Stimulated activated CD4-positive, alpha-beta T cell treated with anti-CD3 and anti-CD28 coated beads, TNF-alpha, amount 100 ng/mL, for 1 hour (primary cell): ENCODE measurements at places on chromosomes 16 and 17.

DNA sequence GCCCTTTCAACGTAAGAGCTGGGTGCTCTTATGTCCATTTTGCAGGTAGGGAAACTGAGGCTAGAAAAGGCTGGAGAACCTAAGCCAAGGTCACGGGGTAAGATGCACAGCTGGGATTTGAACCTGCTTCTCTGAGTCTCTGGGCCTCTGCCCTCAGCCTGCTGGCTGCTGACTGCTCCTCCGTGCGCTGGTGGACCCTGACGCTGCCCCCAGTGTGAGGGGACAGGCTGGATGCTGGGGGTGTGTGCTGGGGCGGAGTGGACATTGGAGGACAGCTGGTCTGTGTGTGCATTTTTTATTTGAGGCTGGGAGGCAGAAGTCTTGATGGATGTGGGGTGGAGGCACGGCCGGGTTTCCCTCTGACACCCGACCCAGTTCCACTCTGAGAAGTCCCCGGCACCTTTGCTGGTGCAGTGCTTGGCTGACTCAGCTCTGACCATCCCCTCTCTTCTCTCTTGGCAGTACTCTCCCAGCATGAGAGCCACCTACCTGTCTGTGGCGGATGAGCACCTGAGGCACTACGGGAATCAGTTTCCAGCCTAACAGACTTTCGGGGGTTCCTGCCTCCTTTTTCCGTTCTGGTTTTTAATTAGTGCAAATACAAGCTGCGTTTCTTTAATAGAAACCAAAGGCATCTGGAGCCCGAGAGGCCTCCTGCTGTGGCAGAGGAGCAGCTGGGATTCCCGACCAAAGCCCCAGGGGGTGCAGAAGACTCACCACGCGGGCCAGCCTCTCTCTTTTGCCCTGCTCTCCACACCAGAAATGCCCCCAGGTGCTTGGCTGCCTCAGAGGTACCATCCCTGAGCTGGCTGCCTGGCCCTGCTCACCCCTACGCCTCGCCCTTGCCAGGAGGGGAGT lies 14.1 kb upstream of the DNAI2 start:
- DNase-seq, result no peak

DNA sequence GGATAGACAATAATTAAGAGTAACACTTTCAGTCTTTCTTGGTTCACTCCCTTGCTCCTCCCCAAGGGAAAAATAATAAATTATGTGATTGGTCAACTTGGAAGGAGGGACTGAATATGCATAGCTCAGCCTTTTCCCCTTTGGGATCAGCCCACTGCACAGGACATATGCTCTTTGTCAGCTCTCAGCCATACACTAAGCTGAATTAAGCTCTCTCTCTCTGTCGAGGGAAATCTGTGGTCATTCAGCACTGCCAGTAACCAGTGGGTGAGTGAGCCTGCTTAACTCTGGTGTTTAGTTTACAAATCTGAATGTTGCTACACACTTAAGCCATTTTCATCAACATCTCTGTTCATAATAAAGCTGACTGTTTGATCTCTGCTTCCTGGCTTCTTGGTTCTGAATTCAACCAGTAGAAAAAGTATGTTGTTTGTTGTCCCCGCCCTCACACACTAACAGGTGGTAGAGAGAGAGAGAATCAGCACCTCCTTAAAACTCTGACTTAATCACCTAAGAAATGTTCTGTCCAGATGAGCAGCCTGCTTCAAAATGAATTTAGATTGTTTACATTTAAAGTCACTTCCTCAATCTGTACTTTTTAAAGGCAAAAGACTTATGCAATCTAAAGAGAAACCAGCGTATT lies 102.3 kb upstream of the C17orf78 start:
- DNase-seq, result no peak

GRCh38 chr16:49852279-49852678 lies 3.6 kb downstream of the ZNF423 start:
- no peak for DNase-seq

DNA sequence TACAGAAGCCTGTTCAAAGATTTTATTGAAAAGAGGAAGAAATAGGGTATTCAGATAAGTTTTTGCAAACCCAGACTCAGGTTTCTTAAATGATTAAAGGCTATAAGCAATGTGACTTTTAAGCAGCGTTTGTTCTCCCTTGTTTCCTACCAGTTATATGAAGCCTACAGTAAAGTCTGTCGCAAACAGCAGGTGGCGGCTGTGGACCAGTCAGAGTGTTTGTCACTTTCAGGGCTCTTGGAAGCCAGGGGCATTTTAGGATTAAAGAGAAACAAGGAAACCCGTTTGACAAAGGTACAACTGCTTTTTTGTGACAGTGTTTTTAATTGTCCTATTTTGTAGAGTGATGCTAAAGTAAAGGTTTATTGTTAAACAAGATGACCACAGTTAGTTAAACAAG lies 7.7 kb upstream of the RARA start:
- DNase-seq, result no peak

GRCh38 chr16:4214215-4214621 lies 27.7 kb downstream of the SRL start:
- no peak for DNase-seq

- no peak for DNase-seq
These were observed 100.4 kb downstream of the ELAC2 start for GRCh38 chr17:12917399-12917798.

DNA sequence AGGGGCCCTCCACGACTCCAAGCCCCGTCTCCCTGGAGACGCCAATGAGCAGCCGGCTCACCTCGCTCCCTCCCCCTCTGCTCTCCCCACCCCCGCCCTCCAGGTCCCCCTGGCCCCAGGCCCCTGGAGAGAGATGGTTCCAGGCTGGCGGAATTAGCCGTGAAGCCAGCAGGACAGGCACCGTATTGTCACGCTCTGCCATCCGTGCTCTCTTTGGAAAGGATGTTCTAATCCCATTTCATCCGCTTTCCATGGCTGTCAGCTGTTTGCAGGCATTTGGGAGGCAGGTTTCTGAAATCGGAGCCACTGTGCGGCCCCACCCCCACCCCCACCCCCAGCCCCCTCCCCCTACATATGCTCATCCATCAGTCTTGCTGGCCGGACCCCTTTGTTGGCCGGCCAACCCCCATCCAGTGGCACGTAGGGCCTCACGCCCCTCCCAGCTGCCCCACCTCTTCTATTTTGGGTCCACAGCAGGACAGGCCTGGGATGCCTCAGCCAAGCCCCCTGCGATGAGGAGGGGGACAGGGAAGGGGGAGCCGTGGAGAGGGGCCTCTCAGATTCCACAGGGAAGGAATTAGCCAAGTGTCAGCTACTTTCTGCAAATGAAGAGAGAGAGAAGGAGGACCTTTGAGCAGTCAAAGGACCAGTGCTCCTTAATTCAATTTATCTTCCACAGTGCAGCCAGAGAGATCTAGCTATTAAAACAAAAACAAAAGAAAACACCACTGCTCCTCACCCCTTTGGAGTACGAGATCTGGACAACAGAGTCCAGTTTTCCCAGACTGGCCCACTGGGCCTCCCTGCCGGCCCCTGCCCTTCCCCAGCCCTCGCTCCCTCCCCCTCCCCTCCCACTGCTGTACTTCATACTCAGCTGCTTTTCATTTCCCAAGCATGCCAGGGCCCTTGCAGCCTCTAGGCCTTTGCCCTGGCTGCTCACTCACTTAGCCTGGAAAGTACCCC lies 30.7 kb downstream of the SDK2 start:
- no peak for DNase-seq

DNA sequence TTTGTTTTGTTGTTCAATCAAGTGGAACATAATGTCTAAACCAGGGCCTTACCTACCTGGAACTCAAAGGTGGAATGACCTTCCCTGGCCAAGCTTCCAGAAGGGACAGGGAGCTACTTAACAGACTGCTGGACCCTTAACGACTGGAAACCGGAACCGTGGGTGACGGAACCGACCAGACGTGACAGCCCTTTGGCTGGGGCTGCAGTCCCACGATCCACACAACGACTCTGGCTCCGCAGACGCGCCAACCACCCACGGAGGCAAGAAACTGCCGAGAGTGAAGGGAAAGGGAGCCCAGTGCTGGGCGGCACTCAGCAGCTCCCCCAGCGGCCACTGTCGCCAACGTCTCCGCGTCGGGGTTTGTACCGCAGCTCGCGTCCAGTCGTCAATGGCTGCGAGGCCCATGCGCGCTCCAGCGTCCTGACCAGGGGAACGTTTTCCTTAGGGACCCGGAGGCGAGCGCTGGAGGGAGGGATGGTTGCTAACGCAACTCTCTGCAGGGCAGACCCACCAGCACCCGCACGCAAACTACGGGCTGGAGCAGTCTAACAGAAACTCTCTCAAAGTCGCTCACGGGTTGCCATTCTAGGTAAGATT lies 5.5 kb upstream of the KIF22 start:
- DNase-seq, result peak; percentile 62

GRCh38 chr17:18021372-18021771 lies 17.6 kb downstream of the ATPAF2 start:
- DNase-seq, result no peak

DNA sequence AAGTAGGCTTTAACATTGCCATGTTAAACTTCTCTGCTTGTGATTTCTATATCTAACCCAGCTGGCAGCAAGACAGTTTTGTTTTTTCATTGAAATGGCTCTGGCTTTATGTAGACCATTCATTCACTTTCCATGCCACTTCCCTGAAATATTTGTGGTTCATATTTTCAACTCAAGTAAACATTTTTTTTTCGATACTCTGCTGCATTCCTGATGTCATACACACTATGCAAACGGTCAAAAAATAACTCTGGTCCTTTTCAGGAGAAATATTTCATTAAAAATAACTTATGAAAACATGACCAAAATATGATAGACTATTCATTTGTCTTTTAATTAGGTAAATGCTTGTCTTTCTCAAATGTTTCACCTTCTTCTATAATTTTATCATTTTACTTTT lies 116.3 kb downstream of the USP22 start:
- no peak for DNase-seq

GRCh38 chr17:41734949-41735313 lies 488 bp upstream of the HAP1 start:
- no peak for DNase-seq

DNA sequence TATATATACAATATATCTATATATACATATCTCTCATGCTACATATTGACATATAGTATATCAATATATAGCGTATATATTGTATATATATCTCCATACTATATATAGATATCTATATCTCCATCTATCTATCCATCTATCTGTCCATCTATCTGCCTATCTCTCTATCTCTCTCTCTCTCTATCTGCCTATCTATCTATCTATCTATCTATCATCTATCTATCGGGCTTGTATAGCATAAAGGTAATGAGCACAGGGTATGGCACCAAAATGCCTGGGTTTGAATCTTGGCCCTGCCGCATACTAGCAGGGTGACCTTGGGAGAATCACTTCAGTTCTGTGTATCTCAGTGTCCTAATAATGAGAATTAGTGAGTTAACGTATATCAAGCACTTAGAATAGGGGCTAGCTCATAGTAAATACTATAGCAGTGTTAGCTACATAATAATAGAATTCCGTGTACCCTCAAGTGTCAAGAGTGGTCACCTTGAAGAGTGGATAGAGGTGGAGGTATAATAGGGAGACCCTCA lies 1.5 kb downstream of the ST6GALNAC1 start:
- no peak for DNase-seq

DNA sequence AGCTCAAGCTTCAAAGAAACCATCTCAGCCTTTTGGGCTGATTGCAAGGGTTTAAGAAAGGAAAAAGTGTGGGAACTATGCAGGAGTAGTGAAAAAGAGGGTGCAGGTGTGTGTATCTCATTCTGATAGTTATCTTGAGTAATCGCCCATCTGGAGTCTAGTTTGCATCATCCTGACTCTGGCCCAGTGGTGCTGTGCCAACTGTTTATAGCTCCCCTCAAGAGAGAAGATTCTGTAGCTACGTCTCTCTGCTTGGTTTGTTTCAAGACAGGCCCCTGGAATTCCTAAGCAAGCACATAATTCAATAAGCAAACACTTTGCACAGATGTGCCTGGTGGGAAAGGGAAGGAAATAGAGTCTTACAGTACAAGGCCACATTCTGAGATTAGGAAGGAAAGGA lies 144.4 kb downstream of the HAPSTR1 start:
- DNase-seq, result no peak

DNA sequence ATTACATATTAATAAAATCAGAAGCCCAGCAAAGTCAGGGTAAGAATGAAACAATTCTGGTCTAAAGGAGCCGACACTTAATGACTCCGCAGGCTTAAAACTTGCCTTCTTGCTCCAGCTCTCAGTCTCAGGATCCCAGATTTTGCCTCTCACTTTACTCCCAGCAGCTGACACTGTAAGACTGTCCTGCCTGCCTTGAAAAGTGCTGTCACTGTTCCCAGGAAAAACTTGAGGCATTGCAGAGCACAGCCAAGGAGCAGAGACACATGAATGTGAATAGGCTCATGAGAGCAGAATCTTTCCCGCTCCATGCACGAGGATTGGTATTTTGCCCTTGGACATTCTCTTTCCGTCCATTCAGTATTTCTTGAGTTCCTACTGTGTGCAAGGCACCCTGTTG lies 457.6 kb upstream of the ZFHX3 start:
- no peak for DNase-seq

- DNase-seq, result no peak
These were observed 4.2 kb upstream of the AATF start for GRCh38 chr17:36944553-36944952.

- DNase-seq, result no peak
These were observed 92.4 kb downstream of the KPNA2 start for GRCh38 chr17:68127914-68128313.

GRCh38 chr16:14239791-14240190 lies 168.7 kb downstream of the MRTFB start:
- DNase-seq, result no peak

GRCh38 chr17:39777534-39778365 lies 40.0 kb downstream of the GRB7 start:
- DNase-seq, result no peak

DNA sequence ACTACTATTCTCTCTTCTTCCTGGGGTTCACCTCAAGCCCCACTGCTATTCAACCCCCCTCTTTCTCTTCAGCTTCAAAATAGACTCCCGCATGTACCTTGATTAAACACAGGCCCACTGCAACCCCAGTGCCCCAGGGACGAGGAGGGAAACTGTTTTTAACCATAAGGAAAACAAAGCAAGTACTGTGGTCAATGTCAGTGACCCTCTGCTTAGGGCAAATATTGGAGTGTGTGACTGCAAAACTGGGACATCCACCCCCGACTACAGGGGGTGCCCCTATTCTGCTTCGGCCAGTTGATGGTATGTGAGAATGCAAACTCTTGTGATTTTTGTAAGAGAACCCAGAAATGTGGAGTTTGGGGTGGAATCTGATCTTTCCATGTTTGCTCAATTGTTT lies 9.5 kb upstream of the PNPO start:
- no peak for DNase-seq

GRCh38 chr17:44312396-44313104 lies 4.1 kb downstream of the RUNDC3A start:
- no peak for DNase-seq

- DNase-seq, result no peak
These were observed 163.7 kb downstream of the MSI2 start for GRCh38 chr17:57419940-57420550.

- no peak for DNase-seq
These were observed 1.2 kb downstream of the SEC14L1 start for GRCh38 chr17:77141846-77142449.

GRCh38 chr17:78258323-78259191 lies 27.1 kb downstream of the TMEM235 start:
- DNase-seq, result peak; percentile 54
